ENCODE measurements at places on chromosomes 3 and 15. TPM values are rescaled to one million over a fixed set of nuclear protein-coding genes. Genes with fewer than 3 reads are reported as not detected.

GRCh38 chr3:112149136-112149535, 16.1 kb upstream of the GCSAM start:
- DNase-seq = no peak

Gene PLS1
- total RNA-seq = 3.1 TPM

Gene IMPG2
- total RNA-seq = 0.72 TPM

DNA sequence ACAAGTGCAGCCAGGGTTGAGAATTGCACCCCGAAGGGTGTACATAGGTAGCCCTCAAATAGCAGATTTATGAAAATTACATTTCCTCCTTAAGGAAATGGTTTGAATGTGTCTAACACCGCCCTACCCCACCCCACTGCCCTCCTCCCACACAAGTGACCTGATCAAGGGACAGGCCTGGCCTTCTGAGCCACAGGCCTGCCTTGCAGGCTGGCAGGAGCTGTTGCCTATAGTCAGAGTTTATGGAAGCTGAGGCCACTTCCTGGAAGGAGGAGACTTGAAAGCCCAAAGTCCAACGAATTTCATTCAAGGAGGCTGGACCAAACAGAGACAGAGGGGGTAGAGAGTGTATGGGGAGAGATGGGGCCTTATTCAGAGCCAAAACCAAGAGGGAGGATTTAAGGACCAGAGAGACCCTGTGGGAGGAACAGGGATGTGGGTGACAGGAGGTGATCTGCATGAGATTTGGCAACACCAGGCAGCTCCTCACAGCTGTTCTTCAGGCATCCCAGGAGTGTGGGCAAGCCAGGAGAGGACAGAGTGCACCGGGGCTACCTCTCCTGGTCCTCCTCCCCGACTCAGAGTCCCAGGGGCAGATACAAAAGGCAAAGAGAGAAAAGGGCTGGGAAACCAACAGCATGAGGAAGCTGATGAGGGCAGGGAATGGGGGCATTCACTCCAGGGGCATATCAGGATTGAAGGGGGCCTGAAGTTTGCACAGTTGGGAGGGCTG, 100.4 kb upstream of the HES1 start:
- no peak for DNase-seq

- no peak for DNase-seq
Observed at GRCh38 chr3:33075995-33076394, 21.0 kb downstream of the GLB1 start.

DNA sequence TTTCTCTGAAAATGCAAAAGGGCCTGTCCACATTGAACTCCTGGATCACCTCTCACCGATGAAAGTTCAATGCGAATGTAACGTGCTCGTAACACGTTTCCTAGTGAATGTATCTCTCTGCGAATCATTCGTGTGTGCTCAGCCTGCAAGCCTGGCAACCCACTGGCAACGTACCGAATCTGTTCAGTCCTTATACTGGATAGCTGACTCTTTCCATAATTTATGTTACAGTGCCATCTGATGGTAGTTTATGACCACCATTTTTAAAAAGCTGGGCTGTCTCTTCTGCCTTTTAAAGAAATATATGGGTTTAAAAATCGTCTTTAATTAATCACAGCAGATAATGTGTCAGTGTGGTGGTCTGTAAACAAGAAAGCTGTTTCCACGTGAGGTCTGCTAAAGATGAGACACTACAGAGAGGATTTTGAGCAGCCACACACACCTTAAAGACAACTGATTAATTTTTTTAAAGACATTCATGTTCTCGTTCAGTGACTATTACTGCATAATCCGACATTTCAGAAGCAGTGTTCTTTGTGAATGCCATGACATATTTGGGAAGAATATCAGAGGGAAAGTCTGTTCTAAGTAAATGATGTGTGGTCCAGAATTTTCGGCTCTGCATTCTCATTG, 69.4 kb upstream of the FOXP1 start:
- peak; percentile 15 for DNase-seq
